ENCODE measurements at places on chromosomes 4 and X.

DNA sequence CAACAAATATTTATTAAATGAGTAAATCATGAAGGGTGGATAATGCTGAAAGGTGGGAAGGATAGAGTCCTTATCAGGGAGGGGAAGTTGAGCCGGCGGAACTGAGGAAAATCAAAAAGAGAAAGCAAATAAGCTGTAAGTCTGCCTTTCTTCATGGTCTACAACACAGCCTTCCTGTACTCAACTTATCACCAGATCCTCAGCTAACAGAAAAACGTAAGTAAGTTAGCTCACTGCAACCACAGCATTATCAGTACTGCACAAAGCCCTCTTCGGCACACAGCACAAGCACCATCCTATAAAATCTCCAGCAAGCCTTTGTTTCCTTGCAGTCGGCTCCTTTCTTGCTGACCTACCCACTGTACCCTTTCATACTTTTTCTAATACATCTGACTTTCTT lies 70.3 kb downstream of the CRMP1 start:
- no peaks in the 10 kb centered on the region for H3K36me3 ChIP-seq
- H3K4me3 ChIP-seq, result no peak overlapping the region
- H3K27ac ChIP-seq, result no peak overlapping the region
- no peaks in the 10 kb centered on the region for H3K27me3 ChIP-seq
- no peak for DNase-seq

DNA sequence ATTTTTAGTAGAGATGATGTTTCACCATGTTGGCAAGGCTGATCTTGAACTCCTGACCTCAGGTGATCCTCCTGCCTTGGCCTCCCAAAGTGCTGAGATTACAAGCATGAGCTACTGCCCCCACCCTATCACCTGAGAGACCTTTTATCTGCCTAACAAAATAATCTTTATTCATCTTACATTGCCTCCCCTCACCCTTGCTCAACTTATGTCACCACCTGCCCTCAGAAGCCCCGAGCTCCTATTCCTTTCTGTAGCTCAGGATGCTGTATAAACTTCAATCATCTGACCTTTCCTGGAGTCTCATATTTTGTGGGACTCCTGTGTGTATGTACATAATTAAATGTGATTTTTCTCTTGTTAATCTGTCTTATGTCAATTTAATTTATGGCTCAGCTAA lies 29.7 kb upstream of the ENPP6 start:
- no peaks in the 10 kb centered on the region for H3K4me1 ChIP-seq
- no peaks in the 10 kb centered on the region for H3K27me3 ChIP-seq
- H3K27ac ChIP-seq, result no peak overlapping the region

GRCh38 chr4:86523333-86523732 lies 70.8 kb upstream of the PTPN13 start:
- H3K27me3 ChIP-seq, result no peaks in the 10 kb centered on the region
- no peak overlapping the region for H3K4me3 ChIP-seq
- no peak for DNase-seq
- H3K27ac ChIP-seq, result no peak overlapping the region
- no peaks in the 10 kb centered on the region for H3K36me3 ChIP-seq
- no peaks in the 10 kb centered on the region for H3K4me1 ChIP-seq

GRCh38 chr4:100177126-100177525 lies 13.1 kb downstream of the DDIT4L start:
- H3K27me3 ChIP-seq, result no peaks in the 10 kb centered on the region
- no peak overlapping the region for H3K27ac ChIP-seq
- no peak overlapping the region for H3K4me3 ChIP-seq
- DNase-seq, result no peak
- H3K36me3 ChIP-seq, result no peaks in the 10 kb centered on the region
- no peaks in the 10 kb centered on the region for H3K4me1 ChIP-seq

- H3K36me3 ChIP-seq, result no peaks in the 10 kb centered on the region
- H3K27me3 ChIP-seq, result no peaks in the 10 kb centered on the region
- peak; percentile 72 for DNase-seq
- H3K27ac ChIP-seq, result no peak overlapping the region
- no peaks in the 10 kb centered on the region for H3K4me1 ChIP-seq
Observed at GRCh38 chr4:176207839-176208238, 12.5 kb upstream of the SPATA4 start.

- H3K4me3 ChIP-seq, result no peak overlapping the region
- H3K36me3 ChIP-seq, result no peaks in the 10 kb centered on the region
- no peaks in the 10 kb centered on the region for H3K4me1 ChIP-seq
- DNase-seq, result no peak
- H3K27ac ChIP-seq, result no peak overlapping the region
Observed at GRCh38 chrX:66012094-66012534, 27.8 kb downstream of the VSIG4 start.

DNA sequence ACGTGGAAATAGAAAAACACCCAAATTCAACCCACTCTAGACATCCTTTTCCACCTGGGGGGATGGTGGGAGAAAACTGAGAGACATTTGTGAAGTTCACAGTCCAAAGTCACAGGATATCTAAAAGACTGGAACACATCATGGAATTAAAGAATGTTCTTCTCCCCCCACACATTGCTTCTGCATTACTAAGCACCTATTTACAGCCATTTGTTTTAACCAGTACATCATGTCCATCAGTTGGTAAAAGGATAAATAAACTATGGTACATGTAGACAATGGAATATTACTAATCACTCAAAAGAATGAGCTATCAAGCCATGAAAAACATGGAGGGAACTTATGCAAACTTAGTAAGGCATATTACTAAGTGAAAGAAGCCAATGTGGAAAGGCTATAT lies 185.5 kb upstream of the ANXA10 start:
- H3K27ac ChIP-seq, result no peak overlapping the region
- no peaks in the 10 kb centered on the region for H3K27me3 ChIP-seq
- no peaks in the 10 kb centered on the region for H3K4me1 ChIP-seq
- H3K36me3 ChIP-seq, result no peaks in the 10 kb centered on the region

All from small intestine (tissue), 16 donors.